ENCODE measurements at places on chromosomes 5 and 9. TPM values are rescaled to one million over a fixed set of nuclear protein-coding genes. Genes with fewer than 3 reads are reported as not detected.

The PCDHA6 gene
- total RNA-seq, result 0.07 TPM

The RASEF gene
- 6.7 TPM for total RNA-seq

The SH2D3C gene
- total RNA-seq, result 0.08 TPM

The PTGER4 gene
- 7.5 TPM for total RNA-seq

The ATOX1 gene
- 194 TPM for total RNA-seq

The GABRA6 gene
- total RNA-seq, result not detected

The SNCAIP gene
- 0.05 TPM for total RNA-seq

The ZNF354B gene
- total RNA-seq, result 4.6 TPM

The TPPP gene
- total RNA-seq, result 6.6 TPM

The GBGT1 gene
- 1.7 TPM for total RNA-seq

The BARX1 gene
- 11.5 TPM for total RNA-seq

The RAB3C gene
- total RNA-seq, result not detected

The SLC45A2 gene
- total RNA-seq, result not detected
